ENCODE measurements at places on chromosomes 1 and 21. TPM values are rescaled to one million over a fixed set of nuclear protein-coding genes. Genes with fewer than 3 reads are reported as not detected.

DNA sequence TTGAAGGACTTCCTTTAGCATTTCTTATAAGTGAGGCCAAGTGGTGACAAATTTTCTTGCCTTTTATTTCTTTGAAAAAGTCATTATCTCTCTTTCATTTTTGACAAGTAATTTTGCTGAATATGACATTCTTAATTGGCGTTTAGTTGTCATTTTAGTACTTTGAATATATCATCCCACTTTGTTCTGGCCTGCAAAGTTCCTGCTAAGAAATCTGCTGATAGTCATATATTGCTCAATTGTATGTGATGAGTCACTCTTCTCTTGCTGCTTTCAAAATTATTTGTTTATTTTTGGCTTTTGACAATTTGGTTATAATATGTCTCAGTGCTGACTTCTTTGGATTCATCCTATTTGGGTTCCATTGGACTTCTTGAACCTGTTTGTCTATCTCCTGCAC lies 312.6 kb downstream of the DUSP10 start:
- DNase-seq = peak; percentile 38

CYYR1 gene
- total RNA-seq = not detected

GRCh38 chr21:39788383-39788782 lies 43.4 kb downstream of the IGSF5 start:
- no peak for DNase-seq

GRCh38 chr21:35259457-35259856 lies 210.4 kb upstream of the RUNX1 start:
- DNase-seq = no peak

DNA sequence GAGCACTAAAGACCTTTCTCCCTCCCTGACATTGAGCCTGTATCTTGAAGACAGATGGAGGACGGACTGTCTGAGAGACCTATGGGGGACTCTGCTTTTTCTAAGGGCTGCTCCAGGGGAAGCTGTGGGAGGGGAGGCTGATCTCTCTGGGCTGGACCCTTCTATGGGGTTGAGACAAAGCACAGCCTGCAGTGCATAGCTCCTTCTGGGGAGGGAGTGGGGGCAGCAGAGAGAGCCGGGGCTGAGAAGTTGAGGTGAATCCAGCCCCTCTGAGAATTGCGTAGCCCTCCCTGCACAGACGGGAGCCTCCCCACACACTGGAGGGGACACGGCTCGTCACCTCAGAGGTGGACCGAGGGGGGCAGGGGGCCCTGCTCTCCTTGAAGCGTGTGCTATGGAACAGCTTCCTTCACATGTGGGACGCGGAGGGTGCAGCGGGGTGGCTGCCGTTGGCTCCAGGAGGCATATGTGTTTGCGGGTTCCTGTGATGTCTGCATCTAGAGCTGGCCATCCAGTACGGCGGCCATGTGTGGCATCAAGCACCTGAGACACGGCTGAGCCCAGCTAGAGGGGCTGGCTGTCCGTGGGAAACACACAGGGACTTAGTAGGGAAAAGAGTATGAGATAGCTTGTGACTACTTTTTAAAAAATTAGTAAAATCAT lies 299.1 kb downstream of the CAMTA1 start:
- DNase-seq = no peak

DNA sequence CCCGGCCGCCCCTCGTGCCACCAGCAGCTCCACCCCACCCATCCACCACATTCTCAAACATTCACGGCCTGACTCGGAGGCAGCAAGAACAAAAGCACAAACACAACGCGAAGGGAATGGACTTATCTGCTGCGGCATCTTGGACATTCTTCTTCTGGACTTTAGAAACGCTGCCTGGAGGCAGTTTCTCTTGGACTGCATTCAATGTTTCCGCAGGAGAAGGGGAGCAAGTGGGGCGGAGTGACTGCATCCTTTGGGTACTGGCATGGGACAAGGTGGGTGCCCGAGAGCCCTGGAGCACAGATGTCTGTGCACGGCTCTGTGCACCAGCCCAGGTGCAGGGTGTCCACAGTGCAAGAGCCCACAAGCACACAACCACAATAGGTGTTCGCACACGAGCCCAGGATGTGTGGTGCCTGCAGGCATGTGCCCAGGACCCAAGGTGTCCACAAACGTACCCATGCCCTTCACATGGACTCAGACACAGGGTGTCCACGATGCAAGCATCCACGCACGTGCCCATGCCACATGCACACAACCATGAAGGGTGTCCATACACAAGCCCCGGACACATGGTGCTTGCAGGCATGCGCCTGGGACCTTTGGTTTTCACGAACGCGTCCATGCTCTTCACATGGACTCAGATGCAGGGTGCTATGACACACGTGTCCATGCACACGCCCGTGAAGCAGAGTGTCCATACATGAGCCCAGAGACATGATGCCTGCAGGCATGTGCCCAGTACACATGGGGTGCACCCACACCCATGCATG lies 53.6 kb downstream of the WNT9A start:
- no peak for DNase-seq

ETV3 gene
- total RNA-seq = 10.9 TPM

- no peak for DNase-seq
Measured at GRCh38 chr1:58929671-58930325, 146.0 kb upstream of the JUN start.

All from fibroblast of the aortic adventitia (primary cell).